Mucosa of gallbladder (tissue), 1 donor: ENCODE measurements at places on chromosomes 1 and 21. TPM values are rescaled to one million over a fixed set of nuclear protein-coding genes. Genes with fewer than 3 reads are reported as not detected.

DIO1 gene
- 6.2 TPM for total RNA-seq

DNA sequence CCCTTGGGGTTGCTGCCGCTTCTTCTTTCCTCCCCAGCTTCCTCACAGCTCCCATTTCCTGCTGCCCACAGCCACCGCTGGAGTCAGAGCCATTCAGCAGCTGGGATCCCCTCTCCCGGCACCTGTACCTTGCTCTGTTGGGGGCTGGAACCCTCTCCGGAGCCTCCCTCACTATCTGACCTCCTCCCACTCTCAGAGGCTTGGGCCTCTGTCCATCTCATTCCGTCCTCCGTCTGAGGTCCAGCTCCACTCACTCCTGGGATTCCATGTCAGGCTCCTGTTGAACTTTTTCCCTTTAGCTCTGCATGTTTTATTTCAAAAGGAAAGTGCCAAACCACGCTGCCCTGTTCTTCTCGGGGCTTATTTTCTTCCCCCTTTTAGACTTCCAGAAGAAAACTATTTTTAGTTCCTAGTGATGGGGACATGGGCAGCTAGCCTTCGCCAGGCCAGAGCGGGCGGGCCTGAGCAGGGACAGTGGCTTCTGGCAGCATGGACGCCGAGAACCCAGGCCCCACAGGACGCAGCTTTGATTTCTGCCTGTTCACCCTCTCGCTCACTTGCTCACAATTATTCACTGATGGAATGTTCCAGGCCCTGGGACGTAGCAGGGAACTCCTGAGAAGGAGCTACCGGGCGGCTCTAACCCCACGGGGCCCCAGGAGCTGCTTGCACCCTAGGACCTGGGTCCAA lies 79.2 kb downstream of the ARHGEF10L start:
- no peak for DNase-seq

DNA sequence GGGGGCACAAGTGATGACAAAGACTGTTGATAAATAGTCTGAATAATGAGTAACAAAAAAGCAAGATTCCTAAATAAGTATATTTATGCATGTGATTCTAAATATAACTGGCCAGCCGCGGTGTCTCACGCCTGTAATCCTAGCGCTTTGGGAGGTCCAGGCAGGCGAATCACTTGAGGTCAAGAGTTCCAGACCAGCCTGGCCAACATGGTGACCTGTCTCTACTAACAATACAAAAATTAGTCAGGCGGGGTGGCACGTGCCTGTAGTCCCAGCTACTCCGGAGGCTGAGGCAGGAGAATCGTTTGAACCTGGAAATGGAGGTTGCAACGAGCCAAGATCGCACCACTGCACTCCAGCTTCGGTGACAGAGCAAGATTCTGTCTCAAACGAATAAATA lies 161.5 kb downstream of the TOMM20 start:
- no peak for DNase-seq

- DNase-seq = no peak
Observed at GRCh38 chr1:160758521-160758920, 19.5 kb downstream of the SLAMF7 start.

DNA sequence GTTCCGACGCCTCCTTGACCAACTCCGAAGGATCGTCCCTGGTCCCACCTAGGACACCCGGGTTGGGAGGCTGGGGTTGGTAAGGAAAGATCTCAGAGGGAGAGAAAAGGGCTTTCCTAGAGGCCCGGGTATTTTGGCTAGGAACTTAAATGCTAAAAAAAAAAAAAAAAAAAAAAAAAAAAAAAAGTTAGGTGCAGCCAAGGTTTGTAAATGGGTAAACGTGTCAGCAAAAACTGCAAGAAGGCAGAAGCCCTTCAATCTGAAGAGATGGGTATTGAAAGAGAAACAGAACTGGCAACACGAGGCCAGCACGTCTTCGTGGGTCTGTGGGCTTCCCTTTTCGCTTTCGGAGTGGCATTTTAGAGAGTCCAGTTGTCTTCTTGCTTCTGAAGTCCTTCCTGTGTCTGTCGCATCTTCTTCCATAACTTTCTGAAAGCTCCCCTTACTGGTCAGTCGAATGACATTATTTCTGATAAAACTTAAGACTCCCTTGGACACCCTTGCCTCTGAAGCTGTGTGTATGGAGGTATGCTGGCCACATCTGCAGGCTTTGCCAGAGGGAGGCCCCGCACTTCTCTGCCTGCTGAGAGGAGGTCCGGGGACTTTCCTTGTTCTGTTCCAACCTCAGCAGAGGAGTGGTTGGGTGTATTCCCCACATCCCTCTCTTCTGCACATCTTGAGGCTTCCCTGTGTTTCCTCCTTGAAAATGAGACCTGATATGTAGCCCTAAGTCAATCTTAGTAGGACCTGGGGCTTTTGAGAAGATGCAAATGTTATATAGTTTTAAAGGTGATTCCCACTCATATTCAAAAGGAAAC lies 745 bp downstream of the RCSD1 start:
- no peak for DNase-seq

DNA sequence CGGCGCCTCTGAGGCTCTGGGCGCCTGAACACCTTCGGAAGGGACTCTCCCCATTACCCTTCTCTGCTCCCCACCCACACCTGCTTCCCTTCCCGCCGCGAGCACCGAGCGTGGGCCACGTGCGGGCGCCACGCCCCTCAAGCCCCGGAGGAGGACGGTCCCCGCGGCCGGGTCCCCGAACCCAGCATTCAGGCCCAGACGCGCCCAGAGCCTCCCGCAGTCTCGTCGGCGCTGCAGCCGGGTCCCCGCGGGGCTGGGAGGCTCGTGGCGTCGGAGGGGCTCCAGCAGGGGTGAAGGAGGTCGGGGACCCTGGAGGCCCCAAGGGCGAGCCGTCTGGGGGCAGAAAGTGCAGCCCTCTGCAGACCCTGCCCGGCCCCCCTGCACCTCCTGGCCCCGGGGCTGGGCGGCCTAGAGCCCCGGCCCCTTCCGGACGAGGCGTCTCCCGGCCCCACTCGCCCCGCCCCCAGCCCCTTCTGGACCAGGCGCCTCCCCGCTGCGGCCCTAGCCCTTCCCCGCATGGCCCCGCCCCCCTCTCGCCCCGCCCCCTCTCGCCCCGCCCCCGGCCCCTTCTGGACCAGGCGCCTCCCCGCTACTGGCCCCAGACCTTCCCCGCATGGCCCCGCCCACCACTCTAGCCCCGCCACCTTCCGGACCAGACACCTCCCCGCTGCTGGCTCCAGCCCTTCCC lies 378 bp upstream of the SMIM1 start:
- peak; percentile 91 for DNase-seq

GRCh38 chr1:6547301-6547700 lies 7.0 kb downstream of the NOL9 start:
- no peak for DNase-seq
